CD4-positive, alpha-beta T cell treated with Interferon alpha-2 for 1 hour (primary cell): ENCODE measurements at places on chromosomes 1 and 21.

DNA sequence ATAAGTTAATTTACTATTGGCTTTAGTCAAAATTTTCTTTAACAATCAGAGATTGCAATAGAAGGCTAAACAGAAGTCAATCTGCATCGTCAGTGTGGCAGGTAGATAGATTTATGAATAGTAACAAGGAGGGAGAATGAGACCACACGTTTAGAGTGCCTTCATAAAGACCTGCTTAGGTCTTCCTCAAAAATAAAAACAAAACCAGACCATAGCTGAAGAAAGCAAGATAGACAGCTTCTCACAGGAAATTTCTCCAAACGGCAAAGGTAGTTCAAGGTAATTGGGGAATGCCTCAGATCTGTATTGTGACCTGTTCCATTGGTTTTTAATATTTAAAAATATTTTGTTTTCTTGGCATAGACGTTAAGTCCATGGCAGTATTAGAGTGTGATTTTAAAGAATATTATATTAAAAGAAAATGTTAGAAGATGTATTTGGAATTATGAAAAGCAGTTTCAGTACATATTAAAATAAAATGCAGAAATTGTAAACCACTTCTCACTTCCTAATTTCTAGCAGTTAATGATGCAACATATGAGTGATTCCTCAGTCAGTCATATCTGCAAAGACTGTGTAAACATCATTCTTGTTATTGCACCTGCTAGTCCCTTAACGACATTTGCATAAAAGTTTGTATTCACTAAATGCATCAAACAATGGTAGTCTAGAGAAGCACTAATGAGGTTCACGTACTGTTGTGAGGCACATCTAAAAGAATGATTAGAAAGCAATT, 278.0 kb downstream of the HLX start:
- DNase-seq, result peak; percentile 0

DNA sequence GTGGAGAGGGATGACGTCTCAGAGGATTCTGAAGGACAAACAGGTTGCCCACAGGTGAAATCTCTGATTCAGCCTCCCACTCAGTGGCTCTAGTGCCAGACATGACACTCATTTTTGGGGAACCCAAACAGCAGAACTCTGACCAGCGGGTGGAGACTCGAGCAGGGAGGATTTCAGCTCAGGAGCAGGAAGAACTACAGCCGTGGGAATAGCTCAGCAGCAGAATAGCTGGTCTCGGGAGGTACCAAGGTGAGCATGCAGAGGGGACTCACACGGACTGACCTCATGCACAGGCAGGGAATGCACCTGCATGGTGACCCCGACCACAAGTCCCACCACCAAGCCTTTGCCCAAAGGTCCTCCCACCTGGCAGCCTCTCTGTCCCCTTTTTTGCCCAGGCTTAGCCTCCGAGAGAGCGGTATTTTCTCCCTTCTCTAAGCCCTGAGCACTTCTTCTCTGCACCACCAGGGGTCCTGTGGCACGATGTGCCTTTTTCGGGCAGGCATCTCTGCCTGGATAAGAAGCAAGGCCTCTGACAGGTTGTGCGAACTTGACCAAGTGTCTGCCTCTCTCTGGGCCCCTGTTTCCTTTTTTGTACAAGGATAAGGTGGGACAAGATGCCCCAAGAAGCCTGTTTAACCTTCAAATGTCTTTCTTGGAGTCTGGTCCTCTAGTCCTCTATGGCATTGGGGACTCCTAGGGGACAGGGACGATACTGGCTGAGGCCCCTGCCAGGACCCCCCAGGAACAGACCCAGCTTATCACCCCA, 8.8 kb upstream of the FGR start:
- DNase-seq, result peak; percentile 83

DNA sequence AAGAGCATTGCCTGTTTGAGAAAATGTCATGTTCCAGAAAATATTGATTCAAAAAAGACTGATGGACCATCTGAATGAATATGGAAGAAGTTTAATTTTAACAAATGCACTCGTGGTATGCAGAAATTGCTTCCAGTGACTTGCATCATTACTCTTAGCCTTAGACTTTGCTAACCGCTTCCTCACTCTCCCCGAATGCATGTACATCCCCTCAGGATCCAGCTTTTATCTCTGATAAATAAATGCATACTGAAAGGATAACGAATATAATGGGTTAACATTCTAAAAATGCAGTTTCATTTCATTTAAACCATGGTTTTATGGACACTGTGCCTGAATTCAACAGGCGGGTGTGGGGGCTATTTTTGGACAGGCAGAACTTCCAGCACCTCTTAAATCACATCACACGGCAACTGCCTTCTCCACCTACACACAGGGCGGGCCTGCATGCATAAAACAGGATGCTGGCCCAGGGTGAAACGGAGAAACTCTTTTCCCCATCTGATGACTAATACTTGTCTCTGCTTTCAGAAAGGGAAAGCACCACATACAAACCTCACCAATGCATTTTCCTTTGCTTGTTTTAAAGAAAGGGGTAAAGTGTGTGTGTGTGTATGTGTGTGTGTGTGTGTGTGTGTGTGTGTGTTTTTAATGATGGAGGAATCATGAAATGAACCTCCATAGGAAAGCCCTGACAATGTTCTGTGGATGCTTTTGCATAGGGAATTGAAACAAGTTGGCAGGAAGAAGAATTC, 48.7 kb downstream of the SPAG17 start:
- DNase-seq, result no peak

GRCh38 chr21:36591326-36591970, 107.5 kb upstream of the SIM2 start:
- no peak for DNase-seq

DNA sequence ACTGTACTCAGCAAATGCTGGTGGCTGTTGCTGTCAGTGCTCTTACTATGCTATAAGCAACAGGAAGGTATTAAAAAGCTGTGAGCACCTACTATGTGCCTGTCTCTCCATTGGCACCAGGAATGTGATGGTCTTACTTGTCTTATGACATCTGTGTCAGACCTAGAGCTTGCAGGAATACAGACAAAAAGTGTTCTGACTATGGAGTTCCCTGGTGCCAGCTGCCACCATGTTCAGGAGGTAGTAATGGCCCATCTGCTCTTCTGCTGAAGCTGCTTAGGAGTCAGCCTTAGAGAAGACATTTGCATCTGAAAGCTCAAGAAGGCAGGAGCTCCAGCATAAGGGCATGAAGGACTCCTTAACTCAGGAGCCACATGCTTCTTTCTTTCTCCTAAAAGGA, 52.3 kb downstream of the MAB21L3 start:
- no peak for DNase-seq
